ENCODE measurements at places on chromosomes 2 and 18.

DNA sequence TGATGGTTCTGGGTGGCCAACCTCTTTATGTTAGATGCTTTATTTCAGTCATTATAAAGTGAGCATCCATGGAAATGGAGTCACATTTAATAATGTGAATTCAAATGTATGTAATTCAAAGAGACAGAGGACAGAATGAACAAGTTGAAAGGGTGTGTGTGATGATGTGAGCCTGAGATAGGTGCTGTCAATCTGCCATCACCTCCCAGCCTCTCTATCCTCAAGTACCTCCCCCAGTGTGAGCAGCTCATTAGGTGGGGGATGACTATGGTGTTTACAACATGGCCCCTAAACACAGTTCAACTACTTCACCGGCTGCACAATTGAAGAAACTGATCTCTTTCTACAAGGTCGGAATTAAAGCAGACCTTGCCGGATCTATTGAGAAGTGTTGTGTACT, 74.7 kb upstream of the IGFBP5 start:
- DNase-seq = no peak

DNA sequence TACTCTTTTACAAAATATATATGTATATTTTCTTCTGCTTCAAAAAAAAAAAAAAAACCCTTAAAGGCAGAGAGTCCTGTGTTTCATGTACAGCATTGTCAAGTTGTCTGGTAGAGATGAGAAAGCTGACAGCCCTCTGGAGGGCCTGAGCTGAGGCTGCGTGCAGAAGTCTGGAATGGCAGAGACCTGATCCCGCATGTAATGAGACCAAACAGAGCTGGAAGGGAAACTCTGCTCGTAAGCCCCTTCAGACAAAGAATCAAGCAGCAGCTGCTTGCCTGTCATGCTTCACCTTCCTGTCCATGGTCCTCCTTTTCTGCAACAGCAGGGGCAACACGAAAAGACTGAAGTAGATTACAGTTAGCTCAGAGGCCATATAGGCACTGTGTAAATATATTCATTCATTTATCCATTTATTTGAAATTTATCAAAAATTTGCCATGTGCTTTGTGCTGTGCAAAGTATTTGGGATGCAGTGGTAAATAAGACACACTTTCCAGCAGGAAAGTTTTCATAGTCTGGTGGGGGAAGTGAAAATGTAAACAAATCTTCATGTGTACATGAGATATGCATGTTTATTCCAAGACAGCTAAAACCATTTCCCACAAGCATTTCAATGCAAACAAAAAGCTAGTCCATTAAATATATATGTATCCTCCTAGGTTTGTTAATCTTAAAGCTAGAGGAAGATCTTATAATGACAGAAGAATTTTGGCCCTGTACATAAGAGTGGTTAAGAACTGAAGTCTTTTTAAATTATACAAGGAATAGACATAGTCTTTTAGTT, 912.7 kb downstream of the CPS1 start:
- no peak for DNase-seq

DNA sequence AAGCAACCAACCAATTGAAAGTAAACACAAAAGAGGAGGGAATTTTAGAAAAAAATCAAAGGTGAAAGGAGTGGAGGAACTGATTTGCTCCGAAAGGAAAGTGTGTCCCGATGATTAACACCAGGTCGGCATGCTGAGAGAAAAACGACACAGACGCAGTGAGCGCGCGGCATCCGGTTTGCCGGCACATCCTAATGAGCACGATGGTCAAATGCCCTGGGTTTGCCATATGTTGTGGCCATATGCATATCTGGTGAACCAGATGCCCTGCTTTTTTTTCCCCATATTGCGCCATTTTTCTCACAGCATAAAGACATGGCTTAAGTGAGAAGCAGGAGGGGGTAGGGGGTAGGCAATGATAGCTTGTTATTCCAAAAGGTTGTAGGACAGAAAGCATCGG, 626.7 kb downstream of the BCL11A start:
- no peak for DNase-seq

DNA sequence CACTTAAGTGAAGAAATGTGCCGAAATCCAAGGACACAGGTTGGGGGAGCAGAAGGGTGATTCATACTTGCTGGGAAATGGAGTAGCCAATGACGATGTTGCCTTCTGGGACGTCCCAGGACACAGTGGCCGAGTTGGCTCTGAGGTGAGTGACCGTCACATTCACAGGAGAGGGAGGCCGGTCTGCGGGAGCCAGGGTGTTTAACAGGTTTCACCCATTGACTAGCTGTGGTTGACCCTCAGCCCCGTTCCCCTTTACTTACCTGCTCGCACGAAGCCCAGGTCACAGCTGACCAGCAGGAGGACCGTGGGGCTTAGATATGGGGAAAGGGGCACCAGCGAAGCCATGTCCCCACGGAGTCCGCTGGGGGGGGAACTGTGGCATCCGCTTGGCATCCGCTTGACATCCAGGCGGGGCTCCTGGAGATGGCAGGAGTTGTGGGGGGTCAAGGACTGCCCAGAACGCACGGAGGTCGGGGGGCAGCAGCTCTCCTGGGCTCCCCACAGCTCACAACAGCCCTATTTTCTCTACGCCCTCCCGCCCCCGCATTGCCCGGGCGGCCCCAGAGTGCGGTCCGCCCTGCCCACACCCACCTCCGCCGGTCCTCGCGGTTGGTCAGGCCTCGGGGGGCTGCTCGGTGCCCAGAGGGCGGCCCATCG, 586 bp downstream of the FNDC4 start:
- no peak for DNase-seq

DNA sequence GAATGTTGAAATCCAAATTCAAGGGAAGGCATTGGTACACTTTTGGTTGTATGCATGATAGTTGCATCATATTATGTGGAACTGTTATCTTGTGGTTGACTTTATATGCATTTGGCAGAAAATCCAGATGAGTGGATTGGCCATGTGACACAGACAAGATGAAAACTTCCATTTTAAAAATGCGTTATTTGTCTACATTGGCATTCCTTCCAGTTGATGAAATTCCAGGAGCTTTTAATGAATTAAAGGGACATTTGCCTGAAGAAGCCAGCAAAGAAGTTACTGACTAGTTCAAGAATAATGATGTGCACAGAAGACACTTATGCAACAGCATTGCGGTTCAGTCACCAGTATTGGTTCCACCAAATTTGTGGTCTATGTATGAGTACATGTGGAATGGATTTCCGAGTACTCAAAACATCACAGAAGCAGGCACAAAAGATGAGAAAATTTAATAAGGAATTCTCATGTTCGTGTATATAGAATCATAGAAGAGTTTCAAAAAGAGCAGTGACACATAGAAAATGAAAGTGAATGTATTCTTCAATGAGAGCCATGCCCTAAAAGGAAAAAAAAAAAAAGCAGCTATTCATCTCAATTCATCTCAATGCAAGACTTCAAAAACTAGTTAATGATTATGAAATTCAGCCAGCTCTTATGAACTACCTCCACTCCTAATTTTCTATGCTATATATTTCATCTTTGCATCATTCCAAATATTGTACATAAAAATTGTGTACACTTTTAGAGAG, 232.1 kb downstream of the RBM43 start:
- DNase-seq = no peak

DNA sequence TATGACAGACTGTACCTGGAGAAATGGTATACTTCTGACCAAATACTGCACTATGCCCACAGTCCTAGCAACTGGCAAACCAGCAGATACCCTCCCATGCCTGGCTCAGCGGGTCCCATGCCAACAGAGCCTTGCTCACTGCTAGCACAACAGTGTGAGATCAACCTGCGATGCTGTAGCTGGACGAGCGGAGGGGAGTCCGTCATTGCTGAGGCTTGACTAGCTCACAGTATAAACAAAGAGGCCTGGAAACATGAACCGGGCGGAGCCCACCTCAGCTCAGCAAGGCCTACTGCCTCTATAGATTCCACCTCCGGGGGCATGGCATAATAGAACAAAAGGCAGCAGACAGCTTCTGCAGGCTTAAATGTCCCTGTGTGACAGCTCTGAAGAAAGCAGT, 93.2 kb upstream of the CAB39 start:
- DNase-seq = no peak

All from KG1 (cell line).